ENCODE measurements at places on chromosomes 2 and 18.
A peak's percentile ranks its signal among the peaks of the same experiment; 100 is the strongest.

DNA sequence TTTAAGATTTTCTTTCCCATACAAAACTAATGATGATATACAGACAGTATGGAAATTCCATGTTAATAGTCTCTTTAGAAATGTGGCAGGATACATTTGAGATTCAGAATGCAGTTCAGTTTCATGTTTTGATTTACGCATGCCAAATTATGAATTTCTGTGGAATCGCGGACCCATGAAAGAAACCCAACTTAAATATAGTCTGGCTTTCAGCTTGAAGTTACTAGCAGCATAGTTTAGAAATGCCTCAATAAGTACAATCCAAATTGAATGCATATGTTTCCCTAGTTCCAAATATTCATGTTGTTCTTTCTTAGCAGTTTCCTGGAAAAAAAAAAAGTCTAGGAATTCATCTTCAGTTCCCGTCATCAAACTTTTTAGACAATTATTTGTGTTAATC is 164.1 kb upstream of the RASGRP3 start:
- no peak for DNase-seq

- DNase-seq = no peak
Measured at GRCh38 chr2:45578056-45578843, 32.8 kb downstream of the SRBD1 start.

- DNase-seq = no peak
Measured at GRCh38 chr2:144858211-144858610, 338.3 kb upstream of the ZEB2 start.

GRCh38 chr18:6920099-6920955 is 190.8 kb downstream of the ARHGAP28 start:
- peak; percentile 12 for DNase-seq

DNA sequence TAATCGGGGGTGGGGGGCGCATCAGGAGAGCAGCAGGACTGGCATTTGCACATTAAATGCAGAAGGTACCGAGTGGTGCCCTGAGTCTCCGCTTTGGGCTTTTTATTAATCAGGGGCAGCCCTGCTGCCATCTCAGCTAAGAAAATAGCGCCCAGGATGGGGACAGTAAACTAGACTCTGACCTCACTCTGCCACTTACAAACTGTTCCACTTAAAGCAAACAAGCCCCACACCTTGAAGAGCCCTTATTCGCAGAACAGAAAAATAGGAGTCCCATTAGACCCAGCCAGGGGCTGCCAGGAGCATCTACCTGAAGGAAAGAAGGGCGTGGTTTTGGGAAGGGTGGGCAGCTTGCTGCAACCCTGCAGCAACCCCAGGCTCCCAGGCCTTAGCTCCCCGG is 165.3 kb downstream of the TNS1 start:
- DNase-seq = peak; percentile 75
